MCF 10A (cell line): ENCODE measurements at places on chromosomes 5 and 9. TPM values are rescaled to one million over a fixed set of nuclear protein-coding genes. Genes with fewer than 3 reads are reported as not detected.

DNA sequence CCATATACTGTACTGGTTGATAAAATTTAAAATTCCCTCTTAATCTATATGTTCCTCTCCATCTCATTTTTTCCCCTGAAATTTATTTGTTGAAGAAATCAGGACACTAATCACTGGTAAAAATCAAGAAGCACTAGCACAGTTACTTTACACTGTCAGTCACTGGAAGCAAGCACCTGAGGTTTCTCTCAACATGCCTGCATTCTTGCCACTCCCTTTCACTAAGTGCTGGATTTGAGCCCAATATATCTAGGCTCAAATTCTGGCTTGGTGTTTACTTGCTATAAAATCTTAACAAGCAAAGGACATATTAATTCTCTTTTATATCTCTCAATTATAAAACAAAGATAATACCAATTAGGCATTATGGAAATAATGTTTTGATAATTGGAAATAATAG lies 58.6 kb downstream of the DIAPH1 start:
- H3K36me3 ChIP-seq = peaks cover 62% of the 10 kb centered on the region
- H3K27ac ChIP-seq = peak overlapping the region; percentile 98
- DNase-seq = peak; percentile 87
- H3K4me3 ChIP-seq = peak overlapping the region; percentile 70

Gene LCN1
- total RNA-seq = not detected in 2 replicates

- no peaks in the 10 kb centered on the region for H3K27me3 ChIP-seq
- peaks cover 12% of the 10 kb centered on the region for H3K36me3 ChIP-seq
- H3K4me3 ChIP-seq = no peak overlapping the region
- H3K4me1 ChIP-seq = no peaks in the 10 kb centered on the region
- DNase-seq = no peak
Observed at GRCh38 chr5:36985387-36985786, 108.8 kb downstream of the NIPBL start.

DNA sequence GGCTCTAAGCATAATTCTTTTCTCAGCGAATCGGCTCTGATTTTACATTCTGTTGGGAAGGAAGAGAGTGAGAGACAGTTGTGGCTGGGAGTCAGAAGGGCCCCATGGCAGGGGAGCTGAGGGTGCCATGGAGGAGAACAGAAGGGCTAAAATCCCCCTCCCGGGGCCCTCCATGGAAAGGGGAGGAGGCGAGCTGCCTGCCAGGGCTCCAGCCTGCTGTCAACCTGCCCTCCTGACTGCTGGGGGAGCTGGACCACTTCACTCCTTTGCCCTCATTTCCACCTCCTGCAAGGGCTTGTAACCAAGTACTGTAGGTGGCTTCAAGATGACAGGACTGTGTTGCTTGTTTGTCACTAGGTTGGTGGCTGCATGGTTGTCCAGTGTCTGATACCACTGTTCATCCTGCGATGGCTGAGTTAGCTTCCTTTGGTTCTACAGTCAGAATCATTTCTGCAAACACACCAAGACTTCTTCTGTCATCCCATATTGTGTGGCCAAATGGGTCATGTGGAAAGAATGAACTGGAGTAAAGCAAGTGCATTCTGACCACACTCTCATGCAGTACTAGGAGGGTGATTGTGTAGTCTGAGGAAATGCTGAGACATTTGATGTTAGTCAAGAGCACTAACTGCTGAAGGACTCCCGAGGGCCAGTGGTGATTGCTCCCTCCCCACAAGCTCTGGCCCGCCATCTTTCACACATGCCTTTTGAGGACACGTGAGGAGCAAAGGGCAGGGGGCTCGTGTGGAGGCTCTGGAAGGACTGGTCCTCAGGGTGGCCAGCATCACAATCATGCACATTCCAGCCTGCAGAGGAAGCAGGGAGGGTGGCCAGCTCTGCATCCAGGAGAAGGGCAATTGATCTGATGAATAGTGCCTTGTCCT lies 307.2 kb downstream of the GADD45G start:
- no peaks in the 10 kb centered on the region for H3K36me3 ChIP-seq
- DNase-seq = no peak
- no peaks in the 10 kb centered on the region for H3K4me1 ChIP-seq
- H3K27me3 ChIP-seq = peaks cover 23% of the 10 kb centered on the region
- no peak overlapping the region for H3K27ac ChIP-seq

DNA sequence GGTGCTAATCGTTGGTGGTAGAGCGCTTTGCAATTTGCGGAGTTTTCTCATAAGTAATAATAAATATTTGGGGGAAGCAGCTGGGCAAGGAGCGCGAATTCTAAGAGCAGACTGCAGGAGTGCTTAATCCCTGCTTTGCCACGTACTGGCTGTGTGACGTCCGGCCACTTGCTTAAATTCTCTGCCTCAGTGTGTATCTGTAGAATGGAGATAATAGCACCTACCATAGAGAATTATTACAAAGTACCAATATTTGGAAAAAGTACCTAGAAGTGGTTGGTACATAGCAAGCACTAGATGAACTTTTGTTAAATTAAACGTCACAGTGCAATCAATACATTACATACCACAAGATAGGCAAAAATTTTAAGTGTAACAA lies 598 bp upstream of the TMED7 start:
- peaks cover 2% of the 10 kb centered on the region for H3K4me1 ChIP-seq
- no peaks in the 10 kb centered on the region for H3K27me3 ChIP-seq
- H3K36me3 ChIP-seq = no peaks in the 10 kb centered on the region
- no peak overlapping the region for H3K4me3 ChIP-seq
- no peak overlapping the region for H3K27ac ChIP-seq
